ENCODE measurements at places on chromosomes 6 and 20. TPM values are rescaled to one million over a fixed set of nuclear protein-coding genes. Genes with fewer than 3 reads are reported as not detected.

Gene NHSL1
- 0.63 TPM for total RNA-seq

Gene C6orf47
- 14.6 TPM for total RNA-seq

Gene MAS1
- 0.10 TPM for total RNA-seq

Gene BPIFA1
- not detected for total RNA-seq

Gene WFDC5
- not detected for total RNA-seq

Gene TPD52L1
- 0.31 TPM for total RNA-seq

Gene CGA
- total RNA-seq = not detected

Measured in mononuclear cell (primary cell).